ENCODE measurements at places on chromosomes 7 and 10.
A peak's percentile ranks its signal among the peaks of the same experiment; 100 is the strongest.

DNA sequence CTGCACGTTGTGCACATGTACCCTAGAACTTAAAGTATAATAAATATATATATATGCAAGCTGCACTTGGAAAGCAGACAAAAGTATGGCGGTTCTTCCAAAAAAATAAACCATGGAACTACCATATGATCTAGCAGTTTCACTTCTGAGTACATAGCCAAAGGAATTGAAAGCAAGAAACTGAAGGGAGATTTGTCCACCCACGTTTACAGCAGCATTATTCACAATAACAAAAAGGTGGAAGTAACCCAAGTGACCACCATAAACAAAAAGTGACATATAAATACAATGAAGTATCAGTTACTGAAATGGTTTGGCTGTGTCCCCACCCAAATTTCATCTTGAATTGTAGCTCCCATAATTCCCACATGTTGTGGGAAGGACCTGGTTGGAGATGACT, 525.3 kb upstream of the CELF2 start:
- DNase-seq: no peak

DNA sequence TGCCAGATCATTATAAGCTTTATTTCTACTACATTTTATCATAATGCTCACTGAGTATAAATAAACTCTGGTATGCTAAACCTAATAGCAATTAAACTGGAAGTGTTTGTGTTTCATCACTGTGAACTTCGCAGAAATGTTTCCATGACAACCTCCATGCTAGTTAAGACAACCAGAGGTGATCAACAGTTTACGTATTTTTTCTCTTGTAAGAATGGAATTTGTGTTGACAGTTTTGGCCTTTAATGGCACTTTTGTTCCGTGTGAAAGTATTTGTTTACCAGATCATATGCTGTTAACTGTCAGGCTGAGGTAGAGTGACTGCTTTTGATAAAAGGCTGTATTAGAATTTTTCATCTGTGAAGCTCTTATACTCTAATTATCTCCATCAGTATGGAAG, 212.1 kb upstream of the PPP1R3A start:
- DNase-seq: no peak

DNA sequence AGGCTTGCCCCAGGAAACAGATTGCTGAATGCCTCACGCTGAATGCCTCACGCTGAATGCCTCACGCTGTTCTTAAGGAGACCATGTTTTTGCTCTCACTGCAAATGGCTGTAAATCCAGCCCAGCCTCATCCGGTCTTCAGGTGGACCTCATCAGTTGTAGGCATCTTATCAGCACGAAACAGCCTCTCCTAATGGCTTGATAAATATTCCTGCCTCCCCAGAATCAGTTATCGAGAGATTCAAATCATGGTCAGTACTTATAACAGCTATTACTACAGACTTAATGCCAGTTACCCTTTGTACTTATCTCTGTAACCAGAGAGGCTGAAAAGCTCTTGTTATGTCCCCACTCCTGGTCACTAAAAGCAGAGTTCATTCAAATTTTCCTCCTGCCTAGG, 290.6 kb downstream of the FZD1 start:
- no peak for DNase-seq

GRCh38 chr7:34747867-34748727, 90.1 kb downstream of the NPSR1 start:
- DNase-seq: no peak

DNA sequence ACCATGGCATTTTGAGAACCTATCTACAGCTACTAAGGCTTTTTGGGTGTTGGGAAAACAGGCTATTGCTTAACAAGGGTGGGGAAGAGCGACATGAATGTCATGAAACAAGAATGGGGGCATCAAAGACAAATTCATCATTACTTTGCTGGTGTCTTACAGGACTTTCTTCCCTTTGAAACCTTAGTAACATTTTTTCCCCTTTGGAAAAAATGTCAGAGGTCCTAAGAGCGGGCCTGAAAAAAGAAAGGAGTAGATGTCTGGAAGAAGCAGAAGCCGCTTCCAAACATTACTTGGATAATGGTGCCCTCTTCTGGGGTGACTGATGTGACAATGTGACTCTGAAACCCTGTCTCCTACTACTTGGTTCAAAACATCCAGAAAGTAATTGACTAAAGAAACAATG, 3.8 kb upstream of the DDX50 start:
- no peak for DNase-seq

- DNase-seq: no peak
These were observed 153.1 kb downstream of the TRIL start for GRCh38 chr7:28804990-28805389.

- DNase-seq: no peak
These were observed 1.9 kb upstream of the SUV39H2 start for GRCh38 chr10:14876764-14877163.

GRCh38 chr10:7611909-7612308, 54.9 kb downstream of the ITIH5 start:
- no peak for DNase-seq

GRCh38 chr7:36262309-36263094, 109.4 kb downstream of the EEPD1 start:
- DNase-seq: no peak

DNA sequence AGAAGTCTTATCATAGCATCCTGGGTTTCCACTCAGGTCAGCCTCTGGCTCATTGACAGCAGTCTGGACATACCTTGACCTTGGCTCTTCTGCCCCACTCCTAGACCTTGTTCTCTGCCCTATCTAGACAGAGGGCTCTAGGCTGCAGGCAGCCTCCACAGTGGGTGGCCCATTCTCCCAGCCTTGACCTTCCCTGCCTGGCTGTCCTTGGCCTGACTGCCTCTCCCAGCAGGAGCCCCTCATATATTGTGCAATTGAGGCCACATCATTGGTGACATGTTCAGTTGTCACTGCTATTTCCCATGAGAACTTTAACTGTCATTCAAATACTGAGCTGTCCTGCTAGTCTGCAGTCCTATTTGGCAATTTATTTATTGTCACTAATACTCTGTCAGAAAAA, 503.4 kb downstream of the PLXNA4 start:
- no peak for DNase-seq

DNA sequence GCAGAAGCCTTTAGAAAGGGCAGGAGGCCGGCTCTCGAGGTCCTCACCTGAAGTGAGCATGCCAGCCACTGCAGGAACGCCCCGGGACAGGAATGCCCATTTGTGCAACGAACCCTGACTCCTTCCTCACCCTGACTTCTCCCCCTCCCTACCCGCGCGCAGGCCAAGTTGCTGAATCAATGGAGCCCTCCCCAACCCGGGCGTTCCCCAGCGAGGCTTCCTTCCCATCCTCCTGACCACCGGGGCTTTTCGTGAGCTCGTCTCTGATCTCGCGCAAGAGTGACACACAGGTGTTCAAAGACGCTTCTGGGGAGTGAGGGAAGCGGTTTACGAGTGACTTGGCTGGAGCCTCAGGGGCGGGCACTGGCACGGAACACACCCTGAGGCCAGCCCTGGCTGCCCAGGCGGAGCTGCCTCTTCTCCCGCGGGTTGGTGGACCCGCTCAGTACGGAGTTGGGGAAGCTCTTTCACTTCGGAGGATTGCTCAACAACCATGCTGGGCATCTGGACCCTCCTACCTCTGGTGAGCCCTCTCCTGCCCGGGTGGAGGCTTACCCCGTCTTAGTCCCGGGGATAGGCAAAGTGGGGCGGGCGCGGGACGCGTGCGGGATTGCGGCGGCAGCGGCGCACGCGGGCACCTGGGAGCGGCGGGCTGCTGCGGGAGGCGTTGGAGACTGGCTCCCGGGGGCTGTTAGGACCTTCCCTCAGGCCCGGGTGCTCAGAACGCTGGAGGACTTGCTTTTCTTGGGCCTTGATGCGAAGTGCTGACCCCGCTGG, at the start of gene FAS:
Gene FAS, plus strand, starts transcription at position 415 of the 777 bp plus-strand sequence. Its CDS starts 79 bp downstream, at position 494.
- DNase-seq: no peak

DNA sequence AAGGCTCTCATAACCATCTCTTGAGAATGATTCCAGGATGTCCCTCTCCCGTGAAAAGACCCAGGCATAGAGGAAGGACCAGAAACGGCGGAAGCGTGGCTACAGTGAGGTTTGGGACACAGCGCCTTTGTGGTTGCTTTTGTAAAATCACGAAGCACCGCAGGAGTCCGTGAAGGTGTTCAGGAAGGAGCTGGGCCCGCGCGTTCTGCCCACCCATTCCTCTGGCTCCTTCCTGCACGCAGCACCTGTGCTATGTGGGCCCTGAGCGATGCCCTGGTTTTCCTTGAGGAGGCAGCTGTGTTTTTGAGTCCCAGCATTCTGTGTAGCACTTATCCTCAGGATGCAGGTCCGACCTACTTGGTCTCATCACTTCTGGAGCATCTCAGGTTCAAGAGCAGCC, 112.8 kb downstream of the TRRAP start:
- no peak for DNase-seq

- no peak for DNase-seq
These were observed 30.8 kb downstream of the LSMEM1 start for GRCh38 chr7:112511451-112512202.

- DNase-seq: no peak
These were observed 43.0 kb upstream of the SHTN1 start for GRCh38 chr10:117047947-117048346.

GRCh38 chr10:11529276-11529903, 82.1 kb downstream of the USP6NL start:
- no peak for DNase-seq

DNA sequence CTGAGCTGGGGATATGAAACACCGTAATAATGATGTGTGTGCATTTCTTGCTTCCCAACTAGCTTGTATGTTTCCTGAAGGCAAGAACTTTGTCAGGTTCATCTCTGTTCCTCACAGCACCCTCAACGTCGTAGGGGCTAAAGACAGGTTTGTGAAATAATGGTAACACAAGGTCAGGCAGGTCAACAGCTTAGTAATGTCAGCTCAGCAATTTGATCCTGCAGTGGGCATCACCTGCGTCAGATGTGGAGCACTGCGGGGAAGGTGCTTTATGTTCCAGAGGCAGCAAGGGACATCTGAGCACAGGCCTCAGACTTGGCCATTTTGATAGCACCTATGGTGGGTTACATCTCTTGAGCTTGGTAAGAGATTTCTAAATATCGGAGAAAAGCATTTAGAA, 51.8 kb upstream of the BTBD16 start:
- DNase-seq: no peak

GRCh38 chr7:16753102-16753931, at the start of gene TSPAN13:
Gene TSPAN13 (plus strand): TSS chr7:16753755. CDS start chr7:16753968, 213 bp downstream.
- DNase-seq: peak; percentile 85

- DNase-seq: no peak
These were observed 98.9 kb downstream of the NEURL1 start for GRCh38 chr10:103592186-103593021.

DNA sequence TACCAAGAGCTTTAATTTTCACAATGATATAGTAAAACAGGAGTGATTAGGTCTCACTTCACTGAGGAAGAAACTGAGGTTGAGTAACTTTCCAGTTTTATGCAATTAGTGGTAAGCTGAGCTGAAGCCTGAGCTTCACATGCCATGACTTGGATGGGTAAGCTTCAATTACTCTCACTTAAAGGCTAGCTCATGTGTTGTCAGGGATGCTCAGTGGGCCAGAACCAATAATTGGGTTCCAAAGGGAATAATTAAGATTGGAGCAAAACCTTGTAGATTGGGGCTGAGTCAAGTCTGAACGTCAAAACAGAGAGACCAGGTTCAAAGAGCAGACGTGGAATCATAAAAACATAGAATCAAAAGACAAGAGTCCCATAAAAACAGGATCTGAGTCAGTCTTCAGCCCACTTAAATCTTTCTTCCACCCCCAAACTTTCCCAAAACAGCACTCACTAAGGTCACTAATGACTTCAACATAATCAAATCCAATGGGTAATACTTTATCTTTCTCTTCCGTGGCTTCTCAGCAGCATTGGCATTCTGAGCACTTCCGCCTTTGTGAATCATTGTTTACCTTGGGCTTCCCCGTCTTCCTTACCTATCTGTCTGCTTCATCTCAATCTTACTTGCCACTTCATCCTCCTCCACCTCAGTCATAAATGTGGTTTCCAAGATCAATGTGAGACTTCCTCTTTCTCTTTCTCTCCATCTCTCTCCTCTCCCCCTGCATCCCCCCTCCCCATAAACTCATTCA, 23.0 kb upstream of the EGFR start:
- no peak for DNase-seq

DNA sequence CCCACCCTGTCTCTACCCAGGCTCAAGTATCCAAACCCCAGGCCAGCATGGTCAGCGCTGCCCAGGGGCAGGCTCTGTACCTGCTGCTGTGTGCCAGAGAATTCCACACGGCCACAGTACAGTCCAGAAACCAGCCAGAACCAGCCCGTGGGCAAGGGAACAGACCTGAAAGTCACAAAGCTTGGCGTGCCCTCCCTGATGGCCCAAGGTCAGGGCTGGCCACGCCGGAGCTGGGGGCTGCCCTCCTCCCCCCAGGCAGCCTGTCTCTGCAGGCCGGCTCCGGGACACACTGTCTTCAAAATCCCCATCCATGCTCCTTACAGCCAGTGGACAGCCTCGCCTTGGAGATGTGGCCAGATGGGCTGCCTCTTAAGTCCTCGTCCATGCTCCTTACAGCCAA, 78.4 kb downstream of the CTBP2 start:
- DNase-seq: no peak

DNA sequence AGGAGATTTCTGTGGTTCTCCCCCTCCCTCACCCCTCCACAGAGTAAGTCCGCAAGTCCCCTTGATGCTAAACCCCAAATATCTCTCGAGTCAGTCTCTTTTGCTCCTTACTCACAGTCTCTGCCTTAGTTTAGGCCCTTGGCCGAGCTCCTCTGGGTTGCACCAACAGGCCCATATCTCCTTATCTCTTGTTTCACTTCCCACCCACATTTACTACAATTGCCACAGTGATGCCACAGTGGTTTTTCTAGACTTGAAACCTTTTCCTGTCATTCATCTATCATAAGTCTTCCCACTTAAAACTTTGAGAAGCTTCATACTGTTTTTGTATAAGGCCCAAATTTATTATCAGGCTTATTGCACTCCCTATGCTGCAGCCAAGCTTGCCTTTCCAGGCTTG, 23.4 kb upstream of the NME8 start:
- DNase-seq: no peak

GRCh38 chr10:1628757-1629156, 108.6 kb downstream of the ADARB2 start:
- DNase-seq: no peak

DNA sequence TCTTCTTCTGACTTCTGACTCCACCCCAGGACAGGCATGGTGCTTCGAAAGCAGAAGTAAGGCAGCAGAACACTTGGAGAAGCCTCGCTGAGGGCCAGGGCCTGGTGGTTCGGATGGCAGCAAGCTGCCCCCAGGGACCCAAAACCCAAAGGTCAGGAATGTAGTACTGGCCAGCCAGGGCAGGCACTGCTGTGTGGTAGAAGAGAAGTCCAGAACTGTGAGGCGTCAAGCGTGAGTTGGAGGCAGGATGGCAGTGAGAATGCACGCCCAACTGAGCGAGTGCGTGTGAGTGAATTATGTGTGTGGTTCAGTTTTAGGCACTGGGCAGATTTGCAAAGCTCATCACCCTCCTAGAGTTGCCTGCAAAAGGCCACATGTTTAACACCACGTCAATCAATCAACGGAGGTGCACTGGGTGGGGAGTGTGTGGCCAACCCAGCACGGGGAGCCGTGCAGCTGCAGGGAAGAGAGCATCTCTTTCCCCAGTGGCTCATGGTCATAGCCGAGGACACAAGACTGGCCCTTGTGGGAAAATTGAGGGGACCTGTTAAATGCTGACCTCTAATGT, 144.3 kb downstream of the KCNMA1 start:
- no peak for DNase-seq

- DNase-seq: no peak
These were observed 920.5 kb downstream of the KCNMA1 start for GRCh38 chr10:76717141-76717540.
